SIG-M5 (cell line): ENCODE measurements at places on chromosomes 7 and 10.

- no peak for DNase-seq
Measured at GRCh38 chr10:1645896-1646295, 91.4 kb downstream of the ADARB2 start.

GRCh38 chr10:29657719-29658274, 23.0 kb upstream of the SVIL start:
- DNase-seq: no peak

- DNase-seq: no peak
Measured at GRCh38 chr10:89981891-89982290, 280.5 kb downstream of the KIF20B start.

DNA sequence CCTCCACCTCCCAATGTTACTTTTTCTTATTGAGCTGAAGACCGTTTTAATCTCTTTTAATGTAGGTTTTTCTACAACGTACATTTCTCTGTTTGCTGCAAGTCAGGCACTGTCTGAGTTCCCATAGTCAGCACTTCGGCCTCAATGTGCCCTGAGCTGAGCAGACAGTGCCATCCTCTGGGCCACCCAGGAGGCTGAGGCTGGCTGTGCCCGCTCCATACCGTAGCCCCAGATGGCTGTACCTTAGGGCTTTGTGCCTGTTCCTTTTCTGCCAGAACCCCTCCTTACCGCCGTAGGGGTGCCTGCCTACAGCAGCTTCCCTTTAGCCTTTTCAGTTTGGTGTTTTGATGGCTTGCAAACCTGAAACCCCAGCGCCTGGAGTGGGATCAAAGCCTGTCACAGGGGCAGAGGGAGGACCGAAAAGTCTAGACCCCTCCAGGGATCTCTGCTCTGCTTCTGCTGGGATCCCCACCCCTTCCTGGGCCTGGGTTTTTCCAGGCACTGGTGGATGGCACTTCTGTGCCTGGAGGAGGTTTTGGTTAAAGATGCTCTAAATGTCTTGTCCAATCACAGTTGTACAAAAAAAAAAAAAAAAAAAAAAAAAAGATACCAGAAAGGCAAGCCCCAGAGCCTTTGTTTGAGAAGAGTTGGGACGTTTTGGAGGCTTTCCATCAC, 9.0 kb downstream of the AGAP3 start:
- DNase-seq: no peak

DNA sequence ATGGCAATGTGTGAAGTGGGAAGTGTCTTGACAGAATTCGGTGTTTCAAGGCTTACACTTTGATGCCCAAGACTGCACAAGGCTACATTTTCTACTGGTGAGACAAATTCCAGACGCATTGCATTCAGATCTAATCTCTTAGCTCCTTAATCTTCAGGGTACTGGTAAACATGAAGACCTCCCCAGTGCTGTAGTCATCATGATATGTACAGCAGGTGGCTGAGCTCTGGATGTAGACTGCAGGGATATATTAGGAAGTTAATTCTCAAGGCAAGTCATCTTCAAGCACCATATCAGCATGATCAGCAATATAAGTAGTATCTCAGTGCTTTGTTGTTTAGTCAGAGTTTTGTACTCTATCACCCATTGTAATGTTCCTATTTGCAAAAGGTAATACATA, 61.8 kb downstream of the IKZF1 start:
- no peak for DNase-seq

DNA sequence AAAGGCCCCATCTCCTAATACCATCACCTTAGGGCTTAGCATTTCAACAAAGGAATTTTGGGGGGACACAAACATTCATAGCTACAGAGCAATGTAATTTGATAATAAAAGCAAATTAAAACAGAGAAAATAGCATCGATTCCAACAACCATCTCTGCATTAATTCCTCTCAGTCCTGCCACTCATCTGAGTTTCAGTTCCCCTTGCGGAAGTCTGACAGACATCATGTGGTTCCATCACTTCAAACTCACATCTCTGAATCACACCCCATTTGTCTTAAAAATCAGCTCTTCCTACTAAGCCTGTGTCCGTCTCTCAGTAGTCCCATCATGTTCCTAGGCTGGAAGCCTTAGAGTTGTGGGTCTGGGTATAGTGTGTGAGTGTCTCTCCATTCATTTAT, 3.6 kb downstream of the ADCK2 start:
- DNase-seq: peak; percentile 25

DNA sequence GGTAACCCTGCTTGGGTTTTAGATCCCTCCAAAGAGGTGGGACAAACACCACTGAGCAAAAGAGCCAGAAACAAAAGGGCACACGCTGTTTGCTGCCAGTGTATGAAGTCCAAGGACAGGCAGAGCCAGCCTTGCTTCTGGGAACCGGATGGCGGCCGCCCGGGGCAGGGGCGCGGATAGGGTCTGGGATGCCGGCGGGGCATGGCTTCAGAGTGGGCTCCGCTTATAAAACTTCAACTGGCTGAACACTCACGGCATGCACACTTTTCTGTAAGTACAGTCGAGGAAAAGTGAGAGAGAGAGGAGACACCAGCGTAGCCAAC, 62.6 kb downstream of the ASB13 start:
- DNase-seq: no peak

GRCh38 chr10:113927440-113927839, 73.0 kb downstream of the NHLRC2 start:
- no peak for DNase-seq

DNA sequence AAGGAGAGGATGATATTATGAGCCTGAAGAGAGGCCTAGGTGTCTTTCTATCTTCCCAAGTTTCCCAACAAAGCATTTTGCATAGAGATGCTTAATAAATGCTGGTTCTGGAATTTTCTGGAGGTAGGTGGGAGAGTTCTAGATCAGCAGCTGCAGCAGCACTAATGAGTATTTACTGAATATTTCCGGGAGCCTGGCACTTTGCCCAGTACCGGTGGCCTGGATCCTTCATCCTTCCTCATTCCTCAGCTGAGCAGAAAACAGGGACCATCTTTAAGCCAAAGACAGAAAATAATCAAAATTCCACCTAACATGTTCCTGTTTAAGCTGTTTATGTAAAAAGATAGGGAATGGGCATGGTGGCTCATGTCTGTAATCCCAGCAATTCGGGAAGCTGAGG, 813.2 kb upstream of the AUTS2 start:
- no peak for DNase-seq

DNA sequence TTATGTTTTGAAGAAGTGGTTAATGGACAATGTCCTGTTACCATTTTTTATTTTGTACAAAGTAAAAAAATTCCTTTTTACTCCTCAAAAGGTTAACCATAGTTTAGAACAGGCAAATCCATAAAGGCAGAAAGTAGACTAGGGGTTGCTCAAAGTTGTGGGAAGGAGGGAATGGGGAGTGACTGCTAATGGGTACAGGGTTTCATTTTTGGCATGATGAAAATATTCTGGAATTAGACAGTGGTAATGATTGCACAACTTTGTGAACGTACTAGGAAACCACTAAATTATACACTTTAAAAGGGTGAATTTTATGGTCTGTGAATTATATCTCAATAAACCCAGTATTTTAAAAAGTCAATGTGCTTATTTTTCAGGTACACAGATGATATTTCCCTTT, 35.4 kb upstream of the CDK14 start:
- DNase-seq: no peak

GRCh38 chr10:95605163-95605562, 44.0 kb upstream of the SORBS1 start:
- no peak for DNase-seq

DNA sequence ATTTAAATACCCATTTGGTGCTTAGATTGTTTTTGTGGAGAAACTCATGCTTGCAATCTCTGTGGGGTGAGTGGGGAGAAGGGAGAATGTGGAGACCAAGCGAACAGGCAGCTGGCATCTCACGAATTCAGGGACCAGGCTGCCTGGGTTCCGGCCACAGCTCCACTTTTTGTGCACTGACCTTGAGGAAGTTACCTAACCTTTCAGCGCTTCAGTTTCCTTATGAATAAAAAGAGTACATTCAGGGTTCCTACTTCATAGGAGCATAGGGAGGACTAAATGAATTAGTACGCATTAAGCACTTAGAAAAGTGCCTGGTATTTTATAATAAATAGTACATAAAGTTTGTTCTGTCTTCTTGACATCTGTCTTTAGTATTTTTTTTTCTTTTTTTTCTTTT, 72.5 kb downstream of the PRTFDC1 start:
- no peak for DNase-seq

DNA sequence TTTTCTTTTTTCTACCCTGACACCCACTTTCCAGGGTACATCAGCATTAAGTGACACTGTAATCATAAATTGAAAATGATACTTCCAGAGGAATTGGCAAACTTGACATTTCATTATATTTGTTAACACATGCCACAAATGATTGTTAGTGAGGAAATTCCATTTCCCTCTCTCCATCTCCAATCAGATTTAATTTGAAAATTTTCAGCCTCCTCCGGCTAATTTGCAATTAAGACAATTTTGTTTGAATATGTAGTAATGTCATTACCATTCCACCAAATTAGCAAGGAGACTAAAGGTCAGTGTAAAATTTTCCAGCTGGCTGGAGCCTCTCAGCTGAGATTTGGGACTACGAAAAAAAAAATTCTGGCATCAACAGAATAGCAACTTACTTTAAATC, 242.7 kb downstream of the FOXP2 start:
- no peak for DNase-seq

- no peak for DNase-seq
Measured at GRCh38 chr7:70498232-70498992, 633.5 kb upstream of the GALNT17 start.

DNA sequence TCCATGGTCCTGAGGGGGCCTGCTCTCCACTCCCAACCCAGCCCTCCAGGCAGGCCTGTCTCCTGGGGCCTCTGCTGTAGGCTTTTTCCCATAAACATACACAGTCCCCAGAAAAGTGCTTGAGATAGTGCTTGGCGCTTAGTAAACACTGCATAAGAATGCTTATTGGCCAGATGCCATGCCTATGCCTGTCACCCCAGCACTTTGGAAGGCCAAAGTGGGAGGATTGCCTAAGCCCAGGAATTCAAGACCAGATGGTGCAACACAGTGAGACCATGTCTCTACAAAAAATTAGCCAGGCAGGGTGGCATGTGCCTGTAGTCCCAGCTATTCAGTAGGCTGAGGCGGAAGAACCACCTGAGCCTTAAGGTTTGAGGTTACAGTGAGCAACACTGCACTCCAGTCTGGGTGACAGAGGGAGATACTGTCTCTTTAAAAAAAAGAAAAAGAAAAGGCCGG, 24.6 kb upstream of the ASL start:
- DNase-seq: no peak

DNA sequence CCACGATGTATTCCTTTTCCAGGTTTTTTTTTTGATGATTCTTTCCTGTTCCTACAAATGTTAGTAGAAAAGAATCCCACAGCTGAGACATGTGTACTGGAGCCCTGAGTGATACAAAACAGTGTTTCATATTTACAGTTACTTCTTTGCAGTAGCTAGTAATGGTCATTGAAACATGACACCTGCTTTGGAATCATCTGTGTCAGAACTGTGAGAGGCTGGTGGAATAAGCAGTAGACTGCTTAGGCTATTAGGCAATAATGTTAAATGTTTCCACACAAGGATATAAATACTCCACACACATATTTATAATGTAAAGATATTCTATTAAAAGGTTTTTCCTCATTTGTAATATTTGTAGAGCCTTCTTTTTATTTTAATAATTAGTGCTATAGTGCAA, 394.0 kb downstream of the THSD7A start:
- DNase-seq: no peak

DNA sequence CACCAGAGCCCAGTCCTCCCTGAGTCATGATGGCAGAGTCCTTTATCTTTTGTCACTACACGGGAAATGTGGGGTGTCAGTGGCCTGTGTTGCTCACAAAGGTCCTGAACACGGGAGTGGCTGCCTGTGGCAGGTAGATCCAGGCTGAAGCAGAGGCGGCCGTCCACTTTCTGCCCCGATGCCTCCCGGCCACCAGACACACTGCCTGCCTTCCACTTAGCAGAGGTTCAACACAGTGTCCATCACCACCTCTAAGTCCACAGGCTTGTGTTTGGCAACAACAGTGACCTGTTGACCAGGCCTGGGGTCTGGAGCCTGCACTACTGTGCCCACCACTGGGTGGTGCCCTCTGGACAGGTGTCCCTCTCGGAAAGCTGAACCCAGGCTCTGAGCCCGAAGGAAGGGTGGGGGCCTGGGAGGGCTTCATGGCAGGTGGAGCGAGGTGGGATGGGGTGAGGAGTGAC, 49.9 kb upstream of the CAMK2B start:
- DNase-seq: no peak

GRCh38 chr10:124963866-124964720, 22.2 kb downstream of the ZRANB1 start:
- DNase-seq: no peak

- DNase-seq: no peak
Measured at GRCh38 chr10:12547301-12547771, 198.0 kb downstream of the CAMK1D start.

DNA sequence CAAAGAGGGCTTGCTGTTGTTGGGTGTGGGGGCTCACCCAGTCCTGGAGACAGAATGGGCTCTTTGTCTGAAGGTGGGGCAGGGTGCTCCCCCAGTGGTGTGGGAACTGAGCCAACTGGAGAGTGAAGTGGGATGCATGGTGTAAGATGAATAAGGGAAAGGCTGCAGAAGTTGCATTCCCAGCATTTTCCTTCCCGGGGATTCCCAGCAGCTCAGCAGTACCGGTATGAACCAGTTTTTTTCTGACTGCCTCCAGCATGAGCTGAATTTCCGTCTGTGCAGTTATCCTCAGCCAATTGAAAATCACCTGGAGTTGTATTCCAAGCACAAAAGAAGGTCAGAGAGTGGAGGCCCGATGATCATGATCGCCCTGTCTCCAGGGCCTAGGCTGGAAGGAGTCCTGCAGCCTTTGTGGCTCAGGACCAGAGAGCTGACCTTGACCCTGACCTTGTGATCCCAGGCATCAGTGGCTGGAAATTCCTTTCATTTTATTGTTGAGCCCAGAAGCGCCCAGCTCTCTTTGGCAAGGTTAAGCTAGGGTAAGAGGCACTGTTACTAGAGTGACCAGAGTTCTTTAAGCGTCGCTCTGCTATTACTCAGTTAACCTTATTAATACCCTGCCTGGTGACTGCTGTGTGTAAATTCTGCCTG, 33.4 kb downstream of the OGDH start:
- no peak for DNase-seq

- no peak for DNase-seq
Measured at GRCh38 chr7:15977663-15978062, 291.2 kb upstream of the MEOX2 start.

GRCh38 chr10:4038000-4038399, 253.0 kb upstream of the KLF6 start:
- DNase-seq: no peak

GRCh38 chr7:43077285-43077684, 35.2 kb upstream of the HECW1 start:
- DNase-seq: no peak
